ENCODE measurements at places on chromosomes 4 and X.

DNA sequence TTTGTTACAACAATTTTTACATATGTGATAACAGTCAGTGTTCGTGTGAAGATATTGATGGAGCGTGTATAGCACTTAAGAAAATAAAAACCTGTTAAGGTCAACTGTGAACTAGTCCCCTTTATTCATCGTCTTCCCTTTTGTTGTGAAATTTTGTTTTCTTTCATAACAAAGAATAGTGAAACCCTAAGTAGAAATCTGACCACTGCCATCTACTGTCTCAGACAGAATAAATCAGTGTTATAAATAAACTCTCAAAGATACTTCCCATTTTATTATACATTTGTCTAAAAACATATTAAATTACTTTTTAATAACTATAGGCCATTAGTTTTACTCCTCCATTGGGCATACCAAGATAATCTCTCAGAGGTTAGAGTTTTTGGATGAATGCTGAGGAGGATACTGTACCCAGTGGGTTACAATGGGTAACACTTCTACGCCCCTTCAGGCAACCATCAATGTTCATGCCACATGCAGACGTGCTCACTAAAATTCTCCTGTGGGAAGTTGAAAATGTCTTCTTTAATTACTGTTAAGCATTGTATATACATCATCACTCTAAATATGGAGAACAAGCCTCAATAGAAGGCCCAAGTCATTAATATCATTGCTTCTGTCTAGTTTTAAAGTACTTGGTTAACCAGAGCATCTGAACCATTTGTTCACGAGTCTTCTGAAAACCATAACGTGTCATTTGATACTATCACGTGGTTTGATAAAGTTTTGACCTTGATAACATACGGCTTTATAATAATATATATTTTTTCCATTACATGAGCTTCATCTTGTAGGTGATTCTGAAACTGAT is 171.2 kb downstream of the TMA16 start:
- no peak for DNase-seq

GRCh38 chr4:156100651-156101050 is 147.0 kb upstream of the CTSO start:
- DNase-seq, result no peak

GRCh38 chr4:7687796-7688195 is 251.9 kb downstream of the AFAP1 start:
- no peak for DNase-seq

GRCh38 chr4:80308466-80308822 is 27.1 kb upstream of the CFAP299 start:
- no peak for DNase-seq

- DNase-seq, result no peak
Measured at GRCh38 chrX:1212532-1212931, at the start of gene CRLF2. TSS of gene CRLF2 (minus strand) at chrX:1212649. CDS start at chrX:1212634, 15 bp downstream.

DNA sequence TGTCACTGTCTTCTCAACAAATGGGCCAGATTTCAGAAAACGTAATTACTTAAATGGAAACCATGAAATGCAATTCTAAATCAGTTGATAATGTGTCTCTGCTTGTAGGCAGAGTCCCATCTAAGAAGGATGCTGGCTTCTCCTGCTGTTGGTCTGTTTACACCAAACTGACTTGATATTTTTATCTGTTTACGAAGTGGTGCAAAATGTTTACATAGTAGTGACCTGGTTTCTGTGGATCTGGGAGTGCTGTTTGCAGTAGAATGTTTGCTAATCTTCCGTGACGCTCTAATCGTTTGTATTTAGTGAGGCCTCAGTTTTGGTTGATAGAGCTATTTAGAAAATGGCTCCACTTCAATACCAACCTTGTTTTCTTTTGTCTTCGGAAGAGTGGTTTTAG is 213.5 kb downstream of the VEGFC start:
- no peak for DNase-seq

DNA sequence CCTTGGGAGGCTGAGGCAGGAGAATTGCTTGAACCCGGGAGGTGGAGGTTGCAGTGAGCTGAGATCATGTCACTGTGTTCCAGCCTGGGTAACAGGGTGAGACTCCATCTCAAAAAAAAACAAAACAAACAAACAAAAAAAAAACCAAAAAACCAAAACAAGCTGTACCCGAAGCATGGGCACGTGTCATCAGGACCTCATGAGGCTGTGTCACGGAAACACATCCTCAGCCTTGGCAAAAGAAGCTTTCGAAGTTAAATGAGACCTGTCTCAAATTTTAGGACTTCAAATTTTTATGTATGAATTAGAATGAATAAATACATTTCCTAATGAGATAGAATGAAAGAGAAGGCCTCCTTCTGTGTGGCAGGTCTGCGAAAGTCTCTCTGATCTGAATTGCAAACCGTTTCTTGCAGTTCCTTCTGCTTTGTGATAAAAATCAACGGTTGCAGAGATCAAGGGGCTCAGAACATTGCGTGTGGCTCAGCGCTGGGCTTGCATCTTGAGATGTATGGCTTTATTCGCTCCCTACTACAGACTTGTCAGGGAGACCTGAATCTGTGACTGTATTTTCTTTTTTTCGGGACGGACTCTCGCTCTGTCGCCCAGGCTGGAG is 19.5 kb upstream of the CRLF2 start:
- no peak for DNase-seq
